ENCODE measurements at places on chromosomes 13 and 19. TPM values are rescaled to one million over a fixed set of nuclear protein-coding genes. Genes with fewer than 3 reads are reported as not detected.

ELAVL3 gene
- total RNA-seq = not detected

AMH gene
- total RNA-seq = 16.0 TPM

APOE gene
- 13.6 TPM for total RNA-seq

HTR2A gene
- not detected for total RNA-seq

RGS9BP gene
- 0.51 TPM for total RNA-seq

ZNF296 gene
- total RNA-seq = 12.3 TPM

KIRREL2 gene
- 0.74 TPM for total RNA-seq

RFPL4A gene
- total RNA-seq = 0.53 TPM

WDR87 gene
- total RNA-seq = not detected

B3GNT3 gene
- 6.1 TPM for total RNA-seq

RASA3 gene
- 11.5 TPM for total RNA-seq

SYNGR4 gene
- 6.0 TPM for total RNA-seq

ETV2 gene
- total RNA-seq = 2.1 TPM

PODNL1 gene
- 1.5 TPM for total RNA-seq

MIA gene
- not detected for total RNA-seq

MCEMP1 gene
- not detected for total RNA-seq

LILRA2 gene
- total RNA-seq = not detected

CGB8 gene
- total RNA-seq = 1.9 TPM

GRIN2D gene
- total RNA-seq = 8.0 TPM

ARRDC5 gene
- not detected for total RNA-seq

LIPE gene
- 2.9 TPM for total RNA-seq

CNFN gene
- 55.2 TPM for total RNA-seq

CAPS gene
- total RNA-seq = 0.86 TPM

IGSF23 gene
- 0.66 TPM for total RNA-seq

KLK15 gene
- total RNA-seq = not detected

ATXN8OS gene
- not detected for total RNA-seq

C19orf73 gene
- 1.6 TPM for total RNA-seq

RASL11A gene
- total RNA-seq = 4.5 TPM

KLK3 gene
- not detected for total RNA-seq

ADGRE3 gene
- not detected for total RNA-seq

BEST2 gene
- 0.22 TPM for total RNA-seq

C19orf81 gene
- total RNA-seq = 4.3 TPM

CA11 gene
- 12.7 TPM for total RNA-seq

EBI3 gene
- 3.1 TPM for total RNA-seq

SIGLEC14 gene
- not detected for total RNA-seq

TPGS1 gene
- total RNA-seq = 16.5 TPM

ZNF177 gene
- total RNA-seq = 0.22 TPM

MLNR gene
- 0.63 TPM for total RNA-seq

ZNF573 gene
- 1.8 TPM for total RNA-seq

FXYD7 gene
- total RNA-seq = 0.40 TPM

NOSIP gene
- total RNA-seq = 111 TPM

FFAR3 gene
- total RNA-seq = 0.21 TPM

TDRD12 gene
- total RNA-seq = 0.18 TPM

ZNF256 gene
- 1.3 TPM for total RNA-seq

ZNF790 gene
- total RNA-seq = 0.23 TPM

KRTDAP gene
- not detected for total RNA-seq

FOXA3 gene
- total RNA-seq = 0.86 TPM

RFPL4AL1 gene
- total RNA-seq = 0.38 TPM

C19orf38 gene
- total RNA-seq = not detected

MBD3L2B gene
- total RNA-seq = not detected

FCAR gene
- not detected for total RNA-seq

CLC gene
- total RNA-seq = not detected

NTF4 gene
- total RNA-seq = 0.42 TPM

STARD13 gene
- total RNA-seq = 6.3 TPM

RXFP2 gene
- total RNA-seq = not detected

PSPN gene
- total RNA-seq = 1.0 TPM

Measured in A549 treated with GW870086 at 1 μM for 4 hours (cell line).